NCI-H526 (cell line): ENCODE measurements at places on chromosomes 12 and 14.

DNA sequence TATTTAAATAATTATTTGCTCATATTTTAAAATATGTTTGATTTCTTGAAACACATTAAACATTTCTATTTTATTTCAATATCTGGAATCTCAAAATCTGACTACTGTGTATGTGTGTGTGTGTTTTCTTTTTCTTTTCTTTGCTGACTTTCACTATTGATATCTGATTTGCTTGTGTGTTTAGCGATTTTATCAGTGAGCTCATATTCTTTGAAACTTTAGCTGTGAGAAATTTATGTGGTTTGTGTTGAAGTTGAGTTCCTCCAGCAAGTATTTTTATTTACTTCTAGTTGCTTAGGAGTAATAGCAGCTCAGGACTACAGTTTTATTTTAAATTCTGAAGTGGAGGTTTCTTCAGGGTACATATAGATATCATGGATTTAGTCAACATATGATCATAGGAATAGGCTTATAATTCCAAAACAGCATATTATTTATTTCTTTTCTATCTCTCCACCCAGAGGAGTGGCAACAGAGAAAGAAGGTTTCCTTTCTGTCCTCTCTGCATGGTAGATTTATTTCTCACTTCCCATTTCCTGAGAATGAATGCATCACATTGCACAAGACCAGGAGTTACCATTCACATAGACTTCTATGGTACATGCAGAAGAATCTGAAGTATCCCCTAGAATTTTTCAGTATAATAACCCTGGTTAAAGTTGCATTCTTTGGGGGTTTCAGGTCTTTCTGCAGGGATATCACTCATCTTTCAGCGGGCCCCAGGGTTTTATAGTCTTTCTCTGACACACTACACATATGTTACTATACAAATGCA, 60.5 kb downstream of the PTPRQ start:
- no peak for DNase-seq

GRCh38 chr14:34231626-34232025, 230.4 kb downstream of the SPTSSA start:
- DNase-seq = no peak

- DNase-seq = no peak
Measured at GRCh38 chr12:31006416-31007152, 67.1 kb upstream of the DDX11 start.

DNA sequence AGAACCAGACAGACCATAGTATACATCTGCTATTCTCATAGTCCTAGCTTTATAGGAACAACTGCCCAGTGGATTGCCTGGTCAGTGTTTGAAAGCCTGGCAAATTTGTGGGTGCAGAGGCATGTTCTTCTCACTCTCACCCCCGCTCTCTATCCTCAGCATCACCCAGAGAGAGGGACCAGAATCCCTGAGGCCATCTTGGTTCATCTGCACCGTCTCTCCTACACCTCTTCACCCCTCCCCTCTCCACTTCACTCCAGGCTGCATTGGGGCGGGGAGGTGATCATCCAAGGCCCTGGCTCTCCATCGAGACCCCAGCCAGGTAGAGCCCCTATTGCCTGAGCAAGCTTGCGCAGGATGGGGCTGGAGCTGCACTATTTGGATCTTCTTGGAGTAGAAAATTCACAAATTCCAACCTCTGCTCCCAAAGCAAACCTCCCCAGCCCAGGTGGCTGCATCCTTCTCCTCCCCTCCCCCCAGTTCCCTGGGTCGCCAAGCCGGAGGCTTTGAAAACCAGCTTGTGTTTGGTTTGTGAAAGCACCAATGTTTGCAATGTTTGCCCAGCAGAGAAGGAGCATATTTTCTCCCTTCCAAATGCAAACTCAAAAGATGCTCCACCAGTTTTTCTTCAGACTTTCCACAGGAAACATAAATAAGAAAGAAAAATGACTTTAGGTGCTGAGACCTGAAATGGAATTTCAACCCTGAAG, 18.6 kb upstream of the COL2A1 start:
- DNase-seq = peak; percentile 16

- DNase-seq = no peak
Measured at GRCh38 chr14:65487783-65488494, 75.4 kb downstream of the FUT8 start.

DNA sequence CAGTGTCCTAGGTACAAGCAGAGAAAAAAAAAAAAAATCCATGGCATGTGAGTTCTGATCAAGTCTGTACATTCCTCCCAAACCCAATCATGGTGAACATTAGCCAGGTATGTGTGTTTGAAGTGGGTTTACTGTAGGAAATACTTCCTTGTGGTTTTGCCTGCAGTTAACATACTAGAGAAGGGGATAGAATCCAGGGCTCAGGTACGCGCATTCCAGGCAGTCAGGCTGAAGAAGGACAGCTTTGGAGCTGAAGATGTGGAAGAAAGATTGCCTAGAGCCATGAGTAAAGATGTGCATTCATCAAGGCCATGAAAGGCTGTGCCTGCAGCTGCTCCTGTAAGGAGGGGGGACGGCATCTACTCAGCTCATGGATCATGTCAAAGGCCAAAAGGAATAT, 88.2 kb upstream of the NTF3 start:
- no peak for DNase-seq

GRCh38 chr12:29681370-29681769, 102.4 kb downstream of the TMTC1 start:
- DNase-seq = no peak

DNA sequence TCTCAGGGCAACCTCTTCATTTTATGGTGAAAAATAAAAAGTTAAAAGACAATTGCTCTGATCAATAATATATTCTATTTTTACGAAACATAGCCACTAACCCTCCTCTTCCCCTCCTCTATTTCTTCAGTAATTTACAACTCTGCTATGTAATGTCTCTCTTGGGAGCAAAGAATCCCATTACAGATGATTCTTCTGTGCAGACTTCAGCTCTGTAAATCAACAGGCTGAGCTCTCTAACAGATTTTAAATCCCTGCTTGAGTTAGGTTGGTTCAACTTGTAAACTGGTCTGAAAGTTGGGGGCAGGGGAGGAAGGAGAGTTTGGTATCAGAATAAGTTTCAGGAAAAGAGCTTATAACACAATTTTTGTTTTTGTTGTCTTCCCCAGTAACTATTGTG, 151.0 kb downstream of the SLC25A21 start:
- no peak for DNase-seq

DNA sequence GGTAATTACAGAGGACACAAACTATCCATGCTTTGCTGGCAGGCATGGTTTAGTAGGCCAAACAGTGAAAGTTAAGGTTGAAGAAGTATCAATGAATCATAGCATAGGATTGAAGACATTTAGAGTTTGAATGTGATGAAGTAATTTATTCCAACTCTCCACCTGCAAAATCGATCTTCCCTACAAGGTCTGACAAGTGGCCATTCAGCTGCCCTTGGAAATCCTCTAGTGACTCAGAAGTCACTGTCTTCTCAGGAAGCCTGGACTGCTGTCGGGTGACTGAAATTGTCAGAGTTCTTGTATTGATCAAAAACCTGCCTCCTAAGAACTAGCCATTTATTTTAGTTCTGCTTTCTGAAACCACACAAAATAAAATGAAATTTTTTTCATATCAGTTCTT, 17.7 kb upstream of the STXBP6 start:
- no peak for DNase-seq
